Activated naive CD4-positive, alpha-beta T cell (primary cell): ENCODE measurements at places on chromosomes 16 and 17.

DNA sequence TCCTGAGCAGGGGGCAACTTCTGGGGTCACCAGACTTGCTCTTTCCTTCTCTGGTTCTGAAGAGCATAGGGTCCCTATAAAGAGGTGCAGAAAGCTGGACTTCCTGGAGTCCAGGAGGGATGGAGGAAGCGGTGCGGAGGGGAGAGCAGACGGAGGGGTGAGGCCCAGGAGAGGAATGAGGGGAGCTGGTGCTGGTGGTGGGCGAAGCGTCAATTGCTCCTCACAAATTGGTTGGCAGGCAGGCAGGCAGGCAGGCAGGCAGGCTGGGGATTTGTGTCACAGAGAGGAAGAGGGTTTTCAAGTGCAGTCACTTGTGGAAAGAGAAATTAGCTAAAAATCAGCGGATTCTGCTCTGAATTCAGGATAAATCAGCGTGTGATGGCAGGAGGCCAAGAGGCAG is 133.7 kb upstream of the CDC42EP4 start:
- no peak for DNase-seq

- no peak for DNase-seq
Measured at GRCh38 chr16:17125671-17126070, 345.1 kb downstream of the XYLT1 start.

GRCh38 chr17:4536742-4537411 is 18.3 kb downstream of the MYBBP1A start:
- DNase-seq, result no peak

GRCh38 chr17:19017804-19018599 is 13.4 kb upstream of the FAM83G start:
- no peak for DNase-seq

- DNase-seq, result no peak
Measured at GRCh38 chr17:64221679-64222078, 41.4 kb downstream of the TEX2 start.

DNA sequence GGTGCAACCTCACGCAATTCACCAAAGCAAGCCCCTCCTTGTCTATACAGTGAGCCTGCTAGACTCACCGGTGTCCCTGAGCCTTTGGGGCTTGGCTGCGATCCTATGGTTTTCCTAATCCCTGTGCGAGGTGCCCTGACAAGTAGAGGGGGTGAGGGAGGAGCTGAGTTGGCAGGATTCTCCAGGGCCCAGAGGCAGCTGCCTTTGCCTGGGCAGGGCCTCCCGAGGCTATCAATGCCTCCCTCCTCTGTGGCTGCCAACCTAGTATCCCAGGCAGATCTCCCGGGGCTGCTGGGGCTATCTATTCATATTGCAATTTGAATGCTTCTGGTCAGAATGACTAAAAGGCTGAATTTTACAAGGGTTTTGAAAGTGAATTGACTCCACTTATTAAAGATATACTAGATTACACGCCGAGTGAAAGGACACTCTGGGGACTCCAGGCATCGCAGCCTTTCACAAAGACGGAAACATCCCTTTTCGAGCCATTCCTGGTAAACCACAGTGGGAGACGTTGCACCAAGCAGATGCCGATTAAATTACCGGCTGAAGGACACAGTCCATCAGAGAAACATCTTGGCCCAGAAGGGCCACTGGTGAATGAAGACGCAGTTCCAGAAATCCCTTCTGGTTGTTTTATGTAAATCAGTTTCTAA is 11.3 kb upstream of the PITPNM3 start:
- DNase-seq, result no peak

DNA sequence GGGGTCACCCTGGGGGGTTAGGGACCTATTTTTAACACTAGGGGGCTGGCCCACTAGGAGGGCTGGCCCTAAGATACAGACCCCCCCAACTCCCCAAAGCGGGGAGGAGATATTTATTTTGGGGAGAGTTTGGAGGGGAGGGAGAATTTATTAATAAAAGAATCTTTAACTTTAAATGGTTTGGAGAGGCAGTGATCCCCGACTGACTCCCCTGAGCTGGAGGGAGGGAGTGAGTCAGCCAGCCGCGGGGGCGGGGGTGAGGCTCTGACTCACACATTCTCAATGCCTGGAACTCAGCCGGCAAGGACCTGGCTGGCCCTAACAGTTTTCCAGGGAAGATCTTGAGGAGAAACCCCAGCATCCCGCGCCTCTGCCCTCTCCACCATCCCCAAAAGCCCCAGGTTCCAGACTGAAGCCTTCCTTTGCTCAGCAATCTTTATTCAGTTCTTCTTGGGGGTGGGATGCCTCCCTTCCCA is 1.5 kb downstream of the HCFC1R1 start:
- DNase-seq, result peak; percentile 76

- DNase-seq, result no peak
Measured at GRCh38 chr17:53896047-53896446, 73.3 kb downstream of the KIF2B start.

DNA sequence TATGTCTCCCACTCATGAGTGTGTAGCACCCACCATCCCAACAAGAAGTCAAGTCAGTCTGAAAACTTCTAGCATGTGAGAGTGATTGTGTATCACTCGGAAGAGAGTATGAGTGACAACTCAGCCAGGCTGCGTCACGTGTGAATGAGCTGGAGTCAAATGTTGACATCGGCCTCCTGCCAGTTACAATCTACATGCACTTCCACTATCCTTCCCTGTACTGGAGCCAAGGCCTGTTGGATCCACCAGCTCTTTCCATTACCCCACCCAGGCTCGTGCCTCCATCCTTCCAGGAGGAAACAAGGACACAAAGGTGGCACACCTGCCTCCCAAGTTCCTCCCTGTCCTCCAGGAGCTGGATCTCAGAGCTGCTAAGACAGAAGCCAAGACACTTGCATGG is 64.5 kb downstream of the ASIC2 start:
- DNase-seq, result no peak
